ENCODE measurements at places on chromosomes 6 and 20.

- DNase-seq = no peak
Observed at GRCh38 chr6:23077772-23078171, 508.4 kb downstream of the HDGFL1 start.

DNA sequence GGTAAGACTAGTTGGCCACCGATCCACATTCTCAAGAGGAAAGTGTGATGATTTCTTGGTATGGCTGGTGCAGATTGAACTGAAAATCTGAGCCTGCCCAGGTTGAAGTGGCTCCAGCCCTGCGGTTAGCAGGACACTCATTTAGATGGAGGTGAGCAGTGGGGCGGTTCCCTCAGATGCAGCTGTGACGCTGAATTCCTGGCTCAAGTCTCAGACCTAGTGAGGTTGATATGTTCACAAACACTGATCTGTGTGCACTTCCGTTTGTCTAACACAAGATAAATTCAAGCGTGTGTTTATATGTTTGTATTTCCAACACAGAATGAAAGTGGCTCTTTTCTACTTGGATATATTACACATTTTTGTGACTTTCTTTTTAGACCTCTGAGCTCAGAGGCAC lies 83.4 kb upstream of the FRMD1 start:
- DNase-seq = no peak

- peak; percentile 48 for DNase-seq
Observed at GRCh38 chr6:143620447-143620846, 57.3 kb upstream of the PHACTR2 start.

GRCh38 chr6:168537540-168537884 lies 96.5 kb downstream of the SMOC2 start:
- no peak for DNase-seq

- DNase-seq = no peak
Observed at GRCh38 chr20:57434390-57434700, 43.1 kb downstream of the RBM38 start.

GRCh38 chr6:166533205-166533824 lies 53.2 kb downstream of the RAMACL start:
- no peak for DNase-seq

DNA sequence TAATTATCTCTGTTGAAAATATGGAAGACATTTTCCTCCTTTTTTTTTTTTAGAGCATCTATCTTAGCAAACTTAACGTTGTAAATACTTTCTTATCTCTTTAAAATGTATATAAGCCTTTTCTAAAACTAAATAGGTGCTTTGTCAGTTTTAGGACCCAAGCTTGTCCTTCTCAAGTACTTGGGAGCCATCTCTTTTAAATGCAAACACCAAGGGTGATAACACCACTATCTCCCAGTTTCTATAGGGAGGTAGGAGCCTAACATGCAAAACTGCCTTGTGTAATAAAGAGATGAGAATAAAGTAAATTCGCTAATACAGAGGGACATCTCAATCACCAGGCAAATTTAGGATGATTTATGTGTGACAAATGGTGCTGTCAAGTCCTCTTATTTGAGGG lies 157.0 kb upstream of the FAM83B start:
- no peak for DNase-seq

GRCh38 chr20:49319208-49319809 lies 41.5 kb upstream of the ZNFX1 start:
- DNase-seq = no peak

DNA sequence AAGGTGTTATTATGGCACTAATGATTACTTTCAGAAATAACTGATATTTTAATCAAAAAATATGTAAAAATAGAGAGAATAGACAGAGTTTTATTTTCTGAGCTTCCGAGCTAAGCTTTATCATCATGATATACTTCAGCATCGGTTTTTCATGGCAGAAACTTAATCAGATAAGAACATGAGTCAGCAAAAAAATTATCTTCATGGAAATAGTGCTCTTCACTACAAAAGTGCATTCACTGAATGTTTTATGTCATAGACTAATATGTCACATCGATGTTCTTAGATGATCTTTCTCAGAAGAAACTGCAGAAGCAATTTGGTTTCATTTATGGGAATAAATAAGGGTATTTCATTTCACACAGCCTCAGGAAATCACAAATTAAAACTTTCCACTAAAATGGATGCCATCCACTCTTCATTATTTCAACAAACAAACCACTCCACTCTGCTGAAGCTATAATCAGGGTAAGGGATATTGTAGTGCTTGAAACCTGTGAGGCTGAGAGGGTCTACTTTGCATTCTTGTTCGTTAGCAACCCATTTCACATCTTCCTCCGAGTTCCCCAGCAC lies 10.2 kb upstream of the MAP3K7 start:
- DNase-seq = no peak

DNA sequence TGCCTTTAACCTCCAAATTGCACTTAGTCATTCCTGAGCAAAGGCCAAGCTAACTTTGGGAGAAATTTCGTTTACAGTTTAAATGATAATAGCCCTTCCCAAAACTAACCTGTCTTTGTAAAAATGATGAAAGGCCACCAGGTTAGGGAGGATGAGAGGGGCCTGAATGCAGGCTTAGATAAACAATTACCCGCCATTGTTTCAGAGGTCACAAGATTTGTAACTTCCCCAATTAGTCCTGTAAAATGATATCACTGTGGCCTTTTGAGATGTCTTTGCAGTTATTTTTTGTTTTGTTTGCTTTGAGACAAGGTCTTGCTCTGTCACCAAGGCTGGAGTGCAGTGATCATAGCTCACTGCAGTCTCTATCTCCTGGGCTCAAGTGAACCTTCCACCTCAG lies 26.3 kb downstream of the GNL1 start:
- no peak for DNase-seq

- no peak for DNase-seq
Observed at GRCh38 chr6:155316419-155316818, 2.1 kb upstream of the TFB1M start.

DNA sequence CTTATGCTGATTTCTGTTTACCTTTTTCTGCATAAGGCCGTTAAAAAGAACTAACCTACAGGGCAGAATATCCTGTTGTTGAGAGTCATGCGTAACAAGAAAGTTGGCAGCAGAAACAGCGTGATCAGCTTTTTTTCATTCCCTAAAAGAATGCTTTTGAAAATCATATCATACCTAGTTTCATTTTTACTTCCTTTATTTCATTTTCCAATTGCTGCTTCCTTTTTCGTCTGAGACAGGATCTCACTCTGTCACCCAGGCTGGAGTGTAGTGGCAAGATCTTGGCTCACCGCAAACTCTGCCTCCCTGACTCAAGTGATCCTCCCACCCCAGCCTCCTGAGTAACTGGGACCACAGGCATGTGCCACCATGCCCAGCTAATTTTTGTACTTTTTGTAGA lies 4.1 kb downstream of the CALHM6 start:
- no peak for DNase-seq

- DNase-seq = no peak
Observed at GRCh38 chr6:10315034-10315433, 99.8 kb downstream of the TFAP2A start.

- DNase-seq = peak; percentile 55
Observed at GRCh38 chr20:47821481-47822100, 36.3 kb upstream of the SULF2 start.

DNA sequence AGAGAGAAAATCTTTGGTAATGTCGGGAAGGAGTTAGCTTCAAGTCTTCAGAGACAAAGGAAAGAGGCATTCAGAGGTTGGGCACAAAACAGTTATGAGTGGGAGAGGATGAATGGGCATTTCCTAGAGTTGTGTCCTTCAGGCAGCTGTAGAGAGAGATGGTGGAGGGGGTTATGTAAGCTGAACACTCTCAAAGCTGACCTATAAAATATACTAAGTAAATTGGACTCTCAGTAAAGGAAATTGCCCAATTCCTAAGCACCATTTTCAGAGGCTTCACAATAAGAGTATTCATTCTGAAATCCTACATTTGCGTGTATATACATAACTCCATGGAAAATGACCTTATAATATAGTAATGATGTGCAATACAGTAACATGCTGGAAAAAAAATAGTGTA lies 161.2 kb downstream of the KCNQ5 start:
- DNase-seq = peak; percentile 18

- DNase-seq = no peak
Observed at GRCh38 chr20:24768713-24769601, 180.1 kb upstream of the CST7 start.

DNA sequence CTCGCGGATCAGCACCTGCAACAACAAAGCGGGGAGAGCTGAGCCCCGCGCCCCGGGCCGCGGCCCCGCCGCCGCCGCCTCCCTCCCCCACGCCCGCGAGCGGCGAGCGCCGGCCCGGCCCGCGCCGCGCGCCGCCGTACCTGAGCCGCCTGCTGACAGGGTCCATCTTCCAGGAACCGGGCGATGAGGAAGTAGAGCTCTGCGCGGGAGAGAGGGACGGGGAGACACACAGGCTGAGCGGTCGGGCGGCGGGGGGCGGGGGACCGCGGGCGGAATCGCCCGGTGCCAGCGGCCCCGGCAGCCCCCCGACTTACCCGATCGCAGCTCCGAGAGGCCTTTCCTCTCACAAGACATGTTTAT lies 359 bp downstream of the PHIP start:
- no peak for DNase-seq

DNA sequence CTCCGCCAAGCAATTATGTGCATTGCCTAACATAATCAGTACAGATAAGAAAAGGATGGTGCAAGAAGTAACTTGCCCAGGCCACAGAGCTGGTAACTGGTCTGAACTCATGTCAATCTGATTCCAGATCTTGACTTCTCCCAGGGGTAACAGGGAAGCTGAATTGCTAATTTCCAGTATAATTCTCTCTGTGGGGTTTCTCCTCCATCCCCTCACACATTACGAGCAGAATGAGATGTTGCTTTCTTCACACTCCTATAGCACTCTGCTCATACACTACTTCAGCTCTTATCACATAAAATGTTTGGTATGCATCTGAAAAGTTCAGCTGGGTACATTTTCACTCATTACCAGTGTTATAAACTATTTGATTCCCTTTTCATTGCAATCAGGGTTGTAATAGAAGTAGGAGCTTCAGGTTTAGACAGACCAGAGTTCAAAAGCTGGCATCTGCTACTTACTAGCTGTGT lies 24.0 kb upstream of the LRRC1 start:
- DNase-seq = peak; percentile 90

GRCh38 chr6:91099479-91099878 lies 512.6 kb upstream of the MAP3K7 start:
- DNase-seq = no peak

DNA sequence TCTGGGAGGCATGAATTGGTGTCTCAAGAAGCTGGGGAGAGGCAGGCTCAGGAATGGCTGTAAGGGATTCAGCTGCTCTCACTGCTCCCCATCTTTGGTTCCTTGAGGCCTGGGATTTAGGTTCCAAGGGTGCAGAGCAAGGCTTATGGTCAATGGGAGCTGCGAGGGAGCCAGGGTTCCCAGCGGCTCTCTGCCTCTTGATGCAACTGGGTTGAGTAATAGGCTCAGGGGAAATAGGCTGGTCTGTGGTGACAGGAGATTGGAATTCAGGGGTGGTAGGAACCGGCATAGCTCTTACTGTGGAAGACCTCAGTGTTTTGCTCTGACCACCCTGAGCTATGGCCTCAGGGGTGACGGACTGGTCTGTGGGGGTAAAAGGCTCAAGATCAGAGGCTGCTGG lies 13.0 kb upstream of the NRM start:
- no peak for DNase-seq

DNA sequence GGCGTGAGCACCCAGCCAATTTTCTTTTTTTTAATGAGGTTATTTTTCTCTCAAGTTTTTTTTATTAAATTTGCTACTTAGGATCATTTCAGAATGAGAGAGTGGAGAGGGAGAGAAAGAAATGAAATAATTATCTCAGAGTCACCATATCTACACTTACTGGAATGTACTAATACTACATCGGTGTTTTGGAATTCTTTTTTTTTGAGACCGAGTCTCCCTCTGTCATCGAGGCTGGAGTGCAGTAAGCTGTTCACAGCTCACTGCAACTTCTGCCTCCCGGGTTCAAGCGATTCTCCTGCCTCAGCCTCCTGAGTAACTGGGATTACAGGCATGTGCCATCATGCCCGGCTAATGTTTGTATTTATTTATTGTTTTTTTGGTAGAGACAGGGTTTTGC lies 27.8 kb downstream of the ANKRD6 start:
- DNase-seq = no peak

DNA sequence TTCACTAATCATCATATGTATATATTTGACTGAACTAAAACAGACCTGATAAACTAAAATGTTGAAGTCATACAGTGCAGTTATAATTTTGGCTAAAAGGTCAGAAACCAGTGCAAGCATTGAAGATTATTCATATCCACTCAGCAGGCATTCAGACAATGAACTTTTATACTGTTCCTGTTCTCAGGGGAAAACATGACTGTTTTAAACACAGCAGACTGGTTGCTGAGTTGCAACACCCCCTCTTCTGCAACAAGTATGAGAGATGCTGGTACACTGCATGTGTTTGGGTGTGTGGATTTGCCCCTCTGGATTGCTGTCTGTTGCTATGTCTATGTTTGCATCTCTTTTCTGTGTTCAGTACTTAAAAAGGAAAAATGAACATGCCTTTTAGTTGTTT lies 206.8 kb downstream of the EYA4 start:
- DNase-seq = no peak

DNA sequence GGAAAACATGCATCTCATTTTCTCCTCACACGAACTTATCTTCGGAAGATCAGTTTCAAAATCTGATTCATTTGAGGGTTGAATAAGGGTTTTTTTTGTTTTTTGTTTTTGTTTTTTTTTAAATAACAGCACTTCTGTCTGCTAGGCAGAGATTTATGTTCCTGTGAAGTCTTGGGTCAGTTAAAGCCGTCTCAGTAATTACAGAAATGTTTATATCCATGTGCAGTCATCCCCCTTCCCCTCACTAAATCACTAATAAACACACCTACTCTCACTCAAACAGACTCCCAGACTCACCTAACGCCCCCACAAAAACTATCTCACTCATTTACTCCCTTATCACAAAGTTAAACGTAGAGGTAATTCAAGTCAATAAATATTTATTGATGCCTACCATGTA lies 214.2 kb upstream of the SUPT3H start:
- DNase-seq = no peak

- DNase-seq = no peak
Observed at GRCh38 chr6:143087856-143088255, 27.2 kb downstream of the AIG1 start.

DNA sequence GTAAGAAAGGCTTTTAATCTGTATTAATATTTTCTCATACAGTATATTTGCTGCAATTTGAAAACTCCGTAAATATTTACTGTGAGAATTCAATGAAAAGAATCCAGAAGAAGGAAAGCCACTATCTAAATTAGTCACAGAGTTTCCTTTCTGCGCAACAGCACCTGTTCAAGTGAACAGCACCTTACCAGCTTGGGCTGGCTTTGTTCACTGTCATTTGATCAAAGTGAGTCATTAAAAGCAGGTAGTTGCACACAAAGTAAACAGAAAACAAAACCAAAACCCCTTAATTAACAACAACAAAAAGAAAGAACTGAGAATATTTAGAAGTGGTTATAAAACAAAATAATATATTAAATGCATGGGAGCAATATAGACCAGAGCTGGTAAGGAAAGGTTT lies 12.8 kb downstream of the SMLR1 start:
- DNase-seq = no peak

- DNase-seq = peak; percentile 54
Observed at GRCh38 chr6:139588734-139589593, 214.5 kb upstream of the CITED2 start.

- no peak for DNase-seq
Observed at GRCh38 chr6:83962582-83962981, 71.0 kb upstream of the MRAP2 start.

Measured in NCI-H226 (cell line).